NCI-H82 (cell line): ENCODE measurements at places on chromosomes 6 and 20.

DNA sequence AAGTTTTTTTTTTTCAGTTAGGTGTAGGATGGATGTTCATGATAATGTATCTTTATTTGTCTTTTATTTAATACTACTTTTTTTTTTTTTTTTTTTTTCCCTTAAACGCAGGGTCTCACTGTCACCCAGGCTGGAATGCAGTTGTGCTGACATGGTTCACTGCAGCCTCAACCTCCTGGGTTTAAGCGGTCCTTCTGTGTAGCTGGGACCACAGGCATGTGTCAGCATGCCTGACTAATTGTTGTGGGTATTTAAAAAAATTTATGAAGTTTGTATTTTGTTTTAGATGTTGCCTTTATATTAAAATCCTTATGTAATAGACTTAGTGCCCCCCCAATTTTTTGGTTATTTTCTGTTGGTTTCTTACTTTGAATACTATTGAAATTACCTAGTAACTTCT, 42.6 kb downstream of the NCOA3 start:
- DNase-seq, result no peak

DNA sequence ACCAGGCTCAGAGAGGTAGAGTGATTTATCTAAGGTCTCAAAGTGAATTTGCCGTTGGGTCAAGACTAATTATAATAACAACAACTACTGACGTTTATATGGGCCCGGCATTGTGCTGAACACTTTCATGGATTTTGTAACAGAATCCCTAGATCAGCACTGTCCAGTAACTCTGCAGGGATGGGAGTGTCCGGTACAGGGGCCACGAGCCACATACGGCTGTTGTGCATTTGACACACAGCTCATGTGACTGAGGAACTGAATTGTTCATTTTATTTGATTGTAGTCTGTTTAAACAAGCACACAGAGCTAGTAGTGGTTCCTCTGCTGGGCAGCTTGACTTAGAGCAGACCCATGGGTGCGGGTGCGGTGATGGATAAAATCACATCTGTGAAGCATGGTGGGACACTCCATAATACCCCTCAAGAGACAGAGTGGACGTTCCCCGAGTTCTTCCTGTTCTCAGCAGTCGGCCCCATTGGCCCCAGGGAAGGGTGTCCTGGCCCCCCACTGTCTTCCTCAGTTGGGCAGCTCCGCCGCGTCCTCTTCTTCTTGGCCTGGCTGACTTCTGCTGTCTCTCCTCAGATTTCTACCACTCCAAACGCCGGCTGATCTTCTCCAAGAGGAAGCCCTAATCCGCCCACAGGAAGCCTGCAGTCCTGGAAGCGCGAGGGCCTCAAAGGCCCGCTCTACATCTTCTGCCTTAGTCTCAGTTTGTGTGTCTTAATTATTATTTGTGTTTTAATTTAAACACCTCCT, 6.8 kb downstream of the CDKN1A start:
- no peak for DNase-seq

DNA sequence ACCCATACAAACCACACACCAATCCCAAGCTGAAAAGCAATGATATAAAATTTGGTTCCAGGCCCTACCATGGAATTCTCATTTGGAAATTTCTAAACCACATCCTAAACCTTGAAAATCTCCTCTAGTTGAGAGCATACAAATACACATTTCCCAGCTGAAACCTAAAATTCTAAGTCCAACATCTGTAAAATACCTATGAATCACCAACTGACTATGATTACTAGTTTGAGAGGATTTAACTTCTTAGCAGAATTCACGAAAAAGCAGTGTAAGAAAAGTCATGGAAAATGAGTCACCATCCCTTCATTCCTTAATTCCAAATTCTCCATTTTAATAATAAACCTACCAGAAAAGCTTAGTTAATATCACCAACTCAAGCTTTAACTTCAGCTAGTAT, 15.4 kb downstream of the RANBP9 start:
- no peak for DNase-seq

DNA sequence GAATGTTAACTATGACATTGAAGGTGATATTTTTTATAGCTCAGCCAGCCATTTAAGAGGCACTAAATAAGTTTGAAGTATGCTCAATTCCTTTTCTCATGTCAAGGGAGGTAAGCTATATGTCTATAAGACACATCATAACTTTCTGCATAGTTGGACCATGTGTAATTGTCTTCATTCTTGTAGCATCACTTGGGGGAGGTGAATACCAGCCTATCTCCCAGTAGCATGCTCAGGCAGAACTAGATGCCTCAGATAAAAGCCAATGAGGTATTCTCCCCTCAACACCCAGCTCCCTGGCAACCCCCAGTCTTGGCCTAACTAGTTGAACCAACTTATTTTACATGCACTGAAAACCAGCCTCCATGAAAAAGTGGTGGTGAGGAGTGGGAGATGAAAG, 158.3 kb upstream of the JAG1 start:
- DNase-seq, result no peak

DNA sequence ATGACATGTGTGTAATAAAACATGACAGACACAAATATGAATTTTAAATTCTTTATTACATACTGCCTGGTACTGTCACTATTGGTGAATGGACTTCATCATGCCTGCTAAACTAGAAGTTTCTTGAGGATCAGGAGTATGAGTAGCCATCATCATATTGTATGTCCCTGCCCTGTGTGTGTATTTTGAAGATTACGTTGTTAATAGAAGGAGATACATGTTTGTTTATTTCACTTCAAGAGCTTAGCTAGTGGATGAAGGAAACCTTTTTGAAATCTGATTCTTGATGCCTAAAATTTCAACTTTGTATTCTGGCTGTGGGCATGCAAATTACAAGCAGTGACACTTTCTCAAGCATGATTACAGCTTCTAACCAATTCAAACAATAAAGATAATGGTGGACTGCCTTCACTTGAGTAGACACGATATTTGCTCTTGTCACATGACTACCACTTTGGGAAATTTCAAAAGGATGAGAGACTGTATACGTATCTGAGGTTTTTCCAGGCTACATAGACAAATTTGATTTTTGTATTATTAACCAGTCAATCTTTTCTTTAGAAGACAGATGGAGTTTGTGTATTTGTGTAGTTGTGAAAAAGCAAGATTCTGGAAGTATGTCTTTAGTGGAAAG, 3.5 kb downstream of the TBPL1 start:
- DNase-seq, result no peak

DNA sequence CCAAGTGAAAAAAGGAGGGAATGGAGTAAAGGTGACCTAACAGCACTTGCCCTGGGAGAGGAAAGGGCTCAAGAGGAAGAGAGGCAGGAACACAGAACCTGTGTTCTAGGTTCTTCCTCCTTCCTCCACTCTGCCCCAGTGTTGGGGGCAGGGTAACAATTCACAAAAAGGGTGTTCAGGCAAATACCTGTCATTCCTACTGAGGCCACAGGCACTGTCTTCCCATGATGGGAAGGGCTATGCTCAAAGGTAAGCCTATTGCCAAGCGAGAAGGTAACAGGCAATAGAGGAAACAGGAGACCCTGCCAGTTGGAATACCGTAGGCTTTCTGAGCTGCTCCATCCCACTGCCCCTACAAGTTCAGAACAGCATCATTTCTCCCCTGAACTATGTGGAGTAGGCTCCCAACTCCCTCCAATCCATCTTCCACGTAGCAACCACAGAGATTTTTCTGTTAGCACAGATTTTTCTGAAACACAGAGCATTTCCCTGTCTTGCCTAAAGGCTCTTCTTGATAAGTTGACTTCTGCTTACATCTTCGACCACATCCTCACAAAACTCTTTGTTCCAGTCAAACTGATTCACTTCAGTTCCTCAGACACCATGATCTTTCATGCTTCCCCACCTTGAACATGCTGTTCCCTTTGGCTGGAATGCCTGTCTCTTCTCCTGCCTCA, 2.7 kb downstream of the AGPAT1 start:
- DNase-seq, result no peak

GRCh38 chr6:115835314-115835713, 225.4 kb downstream of the FRK start:
- no peak for DNase-seq

GRCh38 chr20:63935447-63935846, 20.8 kb downstream of the UCKL1 start:
- no peak for DNase-seq

DNA sequence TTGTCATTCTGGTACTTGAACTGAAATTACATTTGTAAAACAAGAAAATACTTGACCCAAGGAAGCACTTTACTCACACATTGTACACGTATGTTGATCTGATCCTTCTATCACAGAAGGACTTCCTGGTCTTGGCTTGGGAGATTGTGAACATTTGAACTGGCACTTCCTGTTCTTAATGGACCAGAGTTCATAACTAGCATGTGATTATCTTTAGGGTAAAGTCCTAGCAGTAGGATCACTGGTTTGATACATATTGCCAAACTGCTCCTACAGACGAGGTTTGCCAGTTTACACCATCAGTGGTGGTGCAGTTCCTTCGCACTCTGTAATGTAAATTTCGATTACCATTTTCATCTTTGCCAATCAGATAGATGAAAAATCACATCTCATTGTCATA, 12.7 kb downstream of the HECA start:
- no peak for DNase-seq

DNA sequence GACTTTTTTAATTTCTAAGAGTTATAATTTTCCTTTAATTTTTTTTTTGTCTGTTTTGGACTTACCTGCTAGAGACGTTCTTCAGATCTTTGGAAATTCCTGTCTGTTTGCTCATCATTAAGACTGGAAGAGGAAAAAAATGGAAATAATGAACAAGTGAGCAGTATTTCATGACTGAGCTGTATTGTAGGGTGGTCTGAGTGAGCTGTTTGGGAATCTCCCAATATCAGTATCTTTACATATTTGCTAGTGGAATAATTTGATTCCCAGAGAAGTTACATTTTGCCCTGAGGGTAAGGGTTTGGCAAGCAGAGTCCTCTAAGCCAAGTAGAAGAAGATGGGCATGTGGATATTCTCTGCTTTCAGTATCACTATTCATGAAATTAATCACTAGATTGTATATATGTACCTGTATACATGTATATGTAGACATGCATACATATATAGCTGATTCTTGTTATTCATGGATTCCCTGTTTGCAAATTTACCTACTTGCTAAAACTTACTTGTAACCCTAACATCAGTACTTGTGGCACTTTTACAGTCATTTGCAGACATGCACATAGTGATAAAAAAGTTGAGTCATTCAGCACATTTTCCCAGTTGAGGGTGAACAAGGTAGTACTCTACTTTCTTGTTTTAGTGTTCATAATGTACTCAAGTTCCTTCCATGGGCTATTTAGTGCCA, 13.5 kb downstream of the ZC2HC1B start:
- DNase-seq, result no peak

DNA sequence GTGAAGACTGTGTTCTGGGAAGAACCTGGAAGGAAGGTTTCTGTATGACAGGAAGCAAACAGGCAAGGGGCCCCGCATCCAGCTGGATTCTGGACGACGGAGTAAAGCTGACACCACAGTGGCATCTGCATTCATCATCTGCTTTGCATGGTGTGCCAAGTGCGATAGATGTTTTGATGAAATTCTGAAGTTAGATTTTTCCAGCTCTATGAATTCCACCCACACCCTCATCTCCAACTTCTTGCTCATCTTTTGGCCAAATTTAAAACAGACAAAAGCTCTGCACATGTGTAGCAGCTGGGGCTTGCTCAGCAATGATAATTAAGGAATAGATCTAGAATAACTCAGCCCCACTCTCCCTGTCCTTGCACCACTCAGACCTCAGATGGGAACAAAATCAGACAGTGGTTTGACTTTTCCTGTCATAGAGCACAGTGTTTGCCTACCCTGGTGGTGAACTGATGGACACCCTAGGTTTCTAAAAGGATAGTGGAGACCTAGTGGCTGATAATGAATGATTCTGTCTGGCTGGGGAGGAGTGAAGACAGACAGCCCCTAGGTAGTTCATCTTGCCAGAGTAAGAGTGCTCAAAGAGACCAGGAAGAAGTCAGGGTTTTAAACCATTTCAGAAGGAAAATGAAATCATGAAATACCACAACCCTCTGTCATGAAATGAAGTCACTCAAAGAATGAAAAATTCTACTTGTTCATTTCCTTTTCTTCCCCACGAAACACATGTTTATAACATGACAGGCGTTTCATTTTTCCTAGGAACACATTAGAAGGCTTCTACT, 85.8 kb downstream of the BCAS1 start:
- DNase-seq, result no peak

DNA sequence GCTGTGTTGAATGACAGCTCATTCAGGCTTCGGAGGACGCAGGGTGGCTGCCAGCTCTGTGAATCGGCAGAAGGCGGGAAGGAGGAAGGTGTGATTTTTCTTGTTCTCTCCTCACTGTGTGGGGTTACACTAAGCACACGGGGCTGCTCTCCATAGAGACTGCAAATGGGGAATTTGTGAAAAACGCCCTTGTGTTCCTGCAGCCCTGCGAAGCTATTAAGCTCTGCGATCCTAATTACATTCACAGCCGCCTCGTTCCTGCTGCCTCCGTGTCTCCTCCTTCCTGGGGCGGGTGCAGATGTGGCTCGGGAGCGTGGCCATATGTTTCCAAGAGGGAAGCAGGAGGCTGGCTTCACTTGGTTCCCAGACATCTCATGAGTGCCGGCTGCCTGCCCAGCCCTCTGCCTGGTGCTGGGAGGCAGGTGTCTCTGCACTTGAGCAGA, 124.0 kb downstream of the TOX2 start:
- peak; percentile 49 for DNase-seq

GRCh38 chr6:96286503-96286902, 235.1 kb upstream of the UFL1 start:
- DNase-seq, result no peak

GRCh38 chr6:15474196-15474595, 188.6 kb downstream of the DTNBP1 start:
- DNase-seq, result no peak

GRCh38 chr6:150491811-150492172, 107.9 kb upstream of the PLEKHG1 start:
- DNase-seq, result no peak

DNA sequence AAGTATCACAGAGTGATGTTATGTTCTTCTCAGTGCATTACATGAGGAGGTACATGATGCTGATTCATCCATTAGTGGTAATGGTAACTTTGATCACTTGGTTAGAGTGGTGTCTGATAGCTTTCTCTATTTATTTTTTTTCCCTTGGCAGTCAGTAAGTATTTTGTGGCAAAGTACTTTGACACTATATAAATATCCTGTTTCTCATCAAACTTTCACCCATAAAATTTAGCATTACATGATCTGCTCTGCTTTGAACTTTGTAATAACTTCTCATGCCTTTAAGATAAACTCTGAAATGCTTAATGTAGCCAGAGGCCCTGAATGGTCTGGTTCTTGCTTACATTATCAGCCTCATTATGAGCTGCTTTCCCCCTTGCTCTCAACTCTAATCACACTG, 127.9 kb downstream of the MBOAT1 start:
- no peak for DNase-seq

GRCh38 chr6:20740727-20741126, 206.5 kb downstream of the CDKAL1 start:
- DNase-seq, result no peak
